ENCODE measurements at places on chromosomes 5 and 9. TPM values are rescaled to one million over a fixed set of nuclear protein-coding genes. Genes with fewer than 3 reads are reported as not detected.

DNA sequence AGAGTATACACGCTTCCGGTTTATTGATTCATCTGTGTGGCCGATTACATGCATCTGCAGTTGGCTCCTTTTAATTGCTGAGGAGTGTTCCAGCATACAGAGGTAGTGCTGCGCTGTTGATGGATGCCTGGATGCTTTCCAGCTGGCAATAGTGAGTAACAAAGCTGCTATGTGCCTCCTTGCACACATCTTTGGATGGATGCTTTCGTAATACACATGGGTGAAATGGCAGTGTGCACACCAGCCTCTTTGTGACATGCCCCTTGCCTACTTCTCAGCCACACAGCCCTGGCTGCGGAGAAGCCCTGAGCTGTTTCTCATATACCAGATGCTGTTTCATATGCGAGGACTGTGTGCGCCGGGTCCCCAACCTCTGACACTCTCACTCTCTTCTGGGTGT lies 151.0 kb downstream of the GADD45G start:
- DNase-seq = no peak

GRCh38 chr5:172479034-172479783 lies 24.9 kb upstream of the SH3PXD2B start:
- no peak for DNase-seq

DNA sequence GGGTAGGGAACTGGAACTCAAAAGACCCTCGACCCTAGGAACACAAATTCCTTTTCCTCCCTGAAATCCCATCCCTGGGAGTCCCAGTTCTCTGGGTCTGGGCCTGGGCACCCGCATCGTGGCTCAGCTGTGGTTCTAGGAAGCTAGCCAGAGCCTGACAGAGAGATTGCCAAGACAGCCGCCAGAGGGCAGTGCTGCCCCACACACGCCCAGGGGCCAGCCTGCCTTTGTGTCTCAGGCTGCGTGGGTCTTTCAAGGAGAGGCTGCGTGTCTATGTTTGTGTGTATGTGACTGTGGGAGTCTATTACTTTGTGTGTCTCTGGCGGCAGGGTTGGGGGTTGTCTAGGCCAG lies 32.0 kb upstream of the TTLL11 start:
- DNase-seq = peak; percentile 77

- DNase-seq = no peak
These were observed 129.8 kb downstream of the GNAQ start for GRCh38 chr9:77901771-77902170.

Gene CDHR2
- 1.6 TPM for total RNA-seq

DNA sequence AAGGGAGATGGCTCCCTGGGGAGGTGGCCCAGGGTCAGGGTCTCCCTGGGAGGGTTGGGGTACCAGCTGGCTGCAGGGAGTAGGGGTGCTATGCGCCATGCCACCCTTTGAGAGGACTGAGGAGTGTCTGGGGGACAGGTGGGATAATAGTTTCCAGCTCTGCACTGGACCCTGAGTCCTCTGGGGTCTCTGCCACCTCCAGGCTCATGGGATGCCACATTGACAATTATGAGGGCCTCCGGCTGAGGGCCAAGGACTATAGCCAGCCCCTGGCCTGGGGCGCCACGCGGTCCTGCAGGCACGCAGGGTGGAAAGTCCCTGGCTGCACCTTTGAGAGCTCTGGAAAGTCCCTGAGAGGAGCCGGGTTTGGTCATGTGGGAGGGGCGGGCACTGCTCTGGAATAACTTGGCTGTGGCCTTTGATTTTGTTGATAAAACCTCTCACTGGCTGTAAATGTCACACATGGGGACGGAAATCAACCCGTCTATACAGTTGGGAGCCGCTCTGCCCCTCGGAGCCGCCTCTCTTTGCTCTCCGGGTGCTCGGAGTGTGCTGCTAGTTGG lies 16.0 kb downstream of the TRAF2 start:
- DNase-seq = no peak

Gene TRIM7
- 3.0 TPM for total RNA-seq

GRCh38 chr5:61386045-61386800 lies 54.2 kb downstream of the ZSWIM6 start:
- no peak for DNase-seq

DNA sequence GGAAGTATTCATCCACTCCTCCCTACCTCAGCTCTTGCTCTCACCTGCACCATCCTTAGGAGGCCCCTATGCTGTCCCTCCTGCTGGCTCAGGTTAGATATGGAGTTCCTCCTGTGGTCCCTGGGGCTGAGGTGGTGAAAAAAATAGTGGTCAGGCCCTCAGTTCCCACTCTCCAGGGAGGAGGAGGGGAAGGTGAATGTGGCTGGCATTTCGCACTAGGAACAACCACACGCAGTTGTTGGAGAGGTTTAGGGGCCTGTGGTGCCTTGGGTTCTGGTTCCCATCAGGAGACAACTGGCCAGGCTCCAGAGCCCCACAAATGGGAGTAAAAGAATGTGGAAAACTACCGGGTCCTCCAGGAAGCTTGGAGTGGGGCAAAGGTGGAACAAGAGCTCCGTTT lies 81.7 kb upstream of the HSPA9 start:
- no peak for DNase-seq

GRCh38 chr5:113070901-113071300 lies 94.3 kb downstream of the DCP2 start:
- DNase-seq = no peak

Gene CYLC2
- not detected for total RNA-seq

- DNase-seq = no peak
These were observed 287.0 kb downstream of the DMRT2 start for GRCh38 chr9:1337169-1337568.

DNA sequence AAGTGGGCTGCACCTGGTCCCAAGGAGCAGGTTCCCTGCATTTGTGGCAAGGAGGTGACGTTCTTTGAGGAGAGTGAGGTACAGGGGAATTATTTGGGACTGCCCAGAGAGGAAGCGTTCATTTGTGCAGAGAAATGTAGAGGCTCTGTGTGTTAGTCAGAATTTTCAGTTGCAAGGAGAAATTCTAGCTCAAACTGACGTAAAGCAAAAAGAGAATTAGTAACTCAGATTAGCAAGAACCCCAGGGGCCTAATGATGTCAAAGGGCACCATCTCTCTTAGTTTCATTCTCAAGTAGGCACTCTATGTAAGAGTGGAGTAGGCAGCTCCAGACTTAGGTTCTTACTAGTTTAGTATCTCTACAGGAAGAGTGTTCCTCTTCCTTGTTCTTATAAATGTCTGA lies 2.4 kb upstream of the TXN start:
- no peak for DNase-seq

DNA sequence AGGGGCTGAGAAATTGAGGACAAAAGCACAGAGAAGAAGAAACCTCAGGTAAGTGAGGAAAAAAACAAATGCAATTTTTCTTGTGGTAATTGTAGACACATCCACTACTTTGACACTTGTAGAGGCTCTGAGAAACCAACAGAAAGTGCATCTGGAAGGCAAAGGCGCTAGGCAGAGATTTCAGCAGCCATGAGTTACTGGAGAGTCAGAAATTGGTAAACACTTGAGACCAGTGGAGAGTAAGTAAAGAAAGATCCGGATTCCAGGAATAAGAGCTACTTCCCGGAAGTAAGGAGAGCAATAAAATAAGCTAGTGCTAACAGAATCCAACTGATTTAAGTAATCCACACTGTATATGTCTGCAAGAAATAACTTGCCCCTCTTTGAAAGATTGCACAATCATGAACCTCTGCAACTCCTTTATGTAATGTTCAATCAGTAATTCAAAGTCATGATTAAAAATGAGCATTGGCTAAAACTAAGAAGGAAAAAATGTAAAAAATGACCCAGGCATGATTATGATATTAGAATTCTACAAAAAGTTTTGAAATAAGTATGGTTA lies 382.1 kb downstream of the CDH18 start:
- DNase-seq = no peak

Gene CDKN2B-AS1
- total RNA-seq = 1.5 TPM

DNA sequence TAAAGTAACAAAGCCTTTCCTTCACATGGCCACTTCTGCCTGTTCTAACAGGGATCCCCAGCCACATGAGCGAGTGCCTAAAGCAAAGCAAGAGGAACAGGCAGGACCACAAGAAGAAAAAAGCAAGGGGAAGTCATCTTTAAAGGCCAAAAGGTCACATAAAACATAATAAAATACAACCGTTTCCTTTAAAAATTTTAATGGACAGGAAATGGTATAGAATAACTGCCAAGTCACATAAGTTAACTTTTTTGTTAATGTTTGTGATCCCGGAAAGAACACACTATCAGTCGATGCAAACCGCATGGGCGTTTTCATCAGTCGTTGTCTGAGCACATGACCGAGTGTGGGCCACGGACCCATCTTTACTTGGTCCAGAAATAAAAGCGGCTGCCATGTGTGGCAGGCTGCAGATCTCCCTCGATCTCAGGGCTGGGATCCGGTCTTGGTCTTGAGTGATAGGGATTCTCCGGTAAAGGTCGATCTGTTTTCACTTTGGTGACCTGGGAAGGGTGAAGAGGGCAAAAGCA lies 15.6 kb downstream of the NDUFA8 start:
- no peak for DNase-seq

Gene LAMC3
- 0.98 TPM for total RNA-seq

GRCh38 chr5:159097784-159098602 lies 1.7 kb downstream of the EBF1 start:
- DNase-seq = no peak

Gene PCDHGA5
- not detected for total RNA-seq

DNA sequence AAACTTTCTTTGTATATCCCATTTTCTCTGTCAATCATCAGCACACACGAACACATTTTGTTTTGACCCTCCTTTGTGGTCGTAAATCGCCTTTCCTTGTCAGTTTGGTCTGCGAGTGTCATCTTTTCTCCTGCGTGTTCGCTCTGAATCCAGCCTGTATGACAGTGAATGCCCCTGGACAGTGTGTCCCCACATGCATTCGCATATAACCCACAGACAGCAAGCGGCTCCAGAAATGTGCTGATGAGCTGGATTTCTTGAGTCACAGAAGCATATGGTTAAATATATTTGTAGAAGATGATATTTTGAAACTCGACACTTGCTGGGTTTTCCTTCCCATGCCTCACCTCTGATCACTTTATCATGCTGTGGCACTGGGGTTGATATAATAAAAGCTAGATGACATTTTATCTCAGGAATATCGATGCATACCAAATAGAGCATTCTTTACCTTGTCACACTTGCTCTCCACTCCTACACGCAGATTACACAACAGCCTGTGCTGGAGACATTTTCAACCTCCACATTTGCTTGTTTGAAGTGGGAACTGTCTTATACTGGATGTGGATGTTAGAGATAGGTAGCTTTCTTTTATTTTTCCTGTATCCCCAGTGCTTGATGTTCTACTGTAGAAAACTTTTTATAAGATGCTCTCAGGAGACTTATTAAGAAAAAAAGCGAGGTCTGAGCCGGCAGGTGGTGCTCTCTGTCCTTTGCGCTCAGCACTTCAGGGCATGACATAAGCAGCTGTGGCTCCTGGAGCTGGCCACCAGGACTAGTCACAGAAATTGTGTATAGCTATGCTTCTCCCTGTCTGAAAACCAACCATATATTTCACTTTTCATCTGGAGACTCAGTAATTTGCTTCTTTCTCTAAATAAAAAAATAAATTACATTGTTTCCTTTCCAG lies 215.1 kb downstream of the SH3GL2 start:
- no peak for DNase-seq

DNA sequence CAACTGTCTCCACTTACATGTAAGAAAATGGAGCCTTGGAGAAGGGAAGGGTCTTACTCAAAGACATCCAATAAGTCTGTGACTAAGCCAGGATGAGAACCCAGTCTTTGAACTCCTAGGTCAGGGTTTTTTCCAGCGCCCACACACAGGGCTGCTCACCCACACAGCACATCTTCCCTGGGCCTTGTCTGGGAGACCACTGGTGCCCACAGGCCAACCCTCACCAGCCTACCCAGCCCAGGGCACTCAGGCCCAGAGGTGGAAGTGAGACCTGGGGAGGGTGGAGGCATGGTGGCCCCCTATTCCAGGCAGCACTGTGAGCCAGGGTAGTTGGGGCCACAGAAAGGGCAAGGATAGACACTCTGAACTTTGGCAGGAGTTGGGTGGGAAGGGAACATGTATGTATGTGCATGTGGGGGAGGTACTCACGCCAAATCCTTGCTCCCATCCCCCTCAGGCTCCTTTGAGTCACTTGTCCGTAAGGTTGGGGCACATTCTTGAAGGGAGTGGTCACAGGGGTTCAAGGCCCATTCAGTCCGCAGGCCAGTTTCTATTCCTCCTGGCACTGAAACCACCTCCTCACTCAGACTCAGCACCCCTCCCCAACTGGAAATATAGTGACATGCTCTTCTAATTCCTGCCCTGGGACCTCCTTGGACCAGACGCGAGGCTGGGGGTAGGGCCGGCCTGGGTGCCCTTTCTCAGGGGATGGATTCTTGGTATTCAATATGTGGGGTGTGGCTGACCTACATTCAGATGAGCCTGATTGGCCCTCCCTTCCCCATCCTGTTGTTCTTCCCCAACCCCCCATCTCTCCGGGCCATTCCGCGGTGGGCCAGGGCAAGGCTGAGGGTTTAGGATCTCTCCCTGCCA lies 2.9 kb upstream of the SLC4A9 start:
- DNase-seq = no peak

- no peak for DNase-seq
These were observed 338.7 kb upstream of the PDE4D start for GRCh38 chr5:60232036-60232795.

- DNase-seq = no peak
These were observed 171.1 kb downstream of the SAXO1 start for GRCh38 chr9:18861609-18862544.

- no peak for DNase-seq
These were observed 23.0 kb upstream of the GOLM1 start for GRCh38 chr9:86122311-86122710.

DNA sequence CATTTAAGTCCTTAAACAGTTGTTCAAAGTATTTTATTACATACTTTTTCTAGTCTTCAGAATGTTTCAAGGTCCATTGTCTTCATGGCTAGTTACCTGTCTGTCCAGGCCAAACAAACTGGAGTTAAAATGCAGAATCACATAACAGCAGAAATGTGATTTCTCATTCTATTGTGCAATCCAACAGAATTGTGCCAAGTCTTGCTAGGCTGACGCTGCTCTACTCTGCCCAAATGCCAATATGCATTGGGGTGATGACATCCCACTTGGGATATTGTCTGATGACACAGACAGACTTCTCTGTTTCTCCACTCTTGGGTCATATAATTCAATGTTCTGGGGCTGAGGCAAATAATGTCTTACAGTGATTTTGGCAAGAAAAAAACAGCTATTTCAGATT lies 5.2 kb upstream of the SLC22A5 start:
- no peak for DNase-seq

Gene GPRIN1
- 0.73 TPM for total RNA-seq

Measured in T-cell (primary cell).